CD8-positive, alpha-beta memory T cell (primary cell): ENCODE measurements at places on chromosomes 2 and 18. TPM values are rescaled to one million over a fixed set of nuclear protein-coding genes. Genes with fewer than 3 reads are reported as not detected.
A peak's percentile ranks its signal among the peaks of the same experiment; 100 is the strongest.

GRCh38 chr2:222494104-222494739 lies 69.9 kb downstream of the SGPP2 start:
- no peak overlapping the region for H3K4me3 ChIP-seq
- no peak for DNase-seq
- no peaks in the 10 kb centered on the region for H3K27me3 ChIP-seq
- H3K27ac ChIP-seq: no peak overlapping the region
- H3K4me1 ChIP-seq: no peaks in the 10 kb centered on the region

GRCh38 chr18:77234504-77235365 lies 14.9 kb upstream of the GALR1 start:
- H3K27ac ChIP-seq: no peak overlapping the region
- no peaks in the 10 kb centered on the region for H3K36me3 ChIP-seq
- peaks cover 4% of the 10 kb centered on the region for H3K27me3 ChIP-seq
- no peak overlapping the region for H3K4me3 ChIP-seq
- H3K4me1 ChIP-seq: no peaks in the 10 kb centered on the region
- no peak for DNase-seq

- H3K4me1 ChIP-seq: no peaks in the 10 kb centered on the region
- peak; percentile 52 for DNase-seq
- no peaks in the 10 kb centered on the region for H3K27me3 ChIP-seq
- no peak within 1 kb of the TSS for H3K27ac ChIP-seq
- no peaks in the 10 kb centered on the region for H3K36me3 ChIP-seq
- no peak within 1 kb of the TSS for H3K4me3 ChIP-seq
Observed at GRCh38 chr18:80247393-80247841, at the start of gene PARD6G. TSS of gene PARD6G (minus strand) at chr18:80247514. CDS start at chr18:80247348, 166 bp downstream.

GRCh38 chr18:51417643-51418483 lies 220.4 kb upstream of the MEX3C start:
- no peaks in the 10 kb centered on the region for H3K4me1 ChIP-seq
- no peaks in the 10 kb centered on the region for H3K36me3 ChIP-seq
- no peak overlapping the region for H3K4me3 ChIP-seq
- no peak overlapping the region for H3K27ac ChIP-seq

DNA sequence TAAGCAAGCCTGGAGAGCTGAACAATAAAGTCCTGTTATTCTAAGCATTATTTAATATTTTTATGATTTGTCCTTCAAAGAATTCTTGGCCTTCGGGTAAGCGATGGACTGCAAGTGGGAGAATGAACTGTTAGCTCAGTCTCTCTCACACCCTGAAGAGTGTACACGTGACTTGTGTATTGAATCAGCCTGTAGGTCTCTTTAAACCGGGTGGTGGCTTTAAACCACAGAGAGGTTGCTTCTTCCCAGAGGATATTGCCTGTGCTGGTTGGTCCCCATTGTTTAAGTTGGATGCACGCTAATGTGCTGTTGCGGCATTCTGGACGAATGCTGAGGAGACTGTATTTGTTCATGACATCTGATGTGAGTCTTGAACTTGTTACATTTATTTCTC lies 183.3 kb downstream of the LTBP1 start:
- no peak overlapping the region for H3K4me3 ChIP-seq
- H3K27me3 ChIP-seq: no peaks in the 10 kb centered on the region
- no peaks in the 10 kb centered on the region for H3K36me3 ChIP-seq
- H3K4me1 ChIP-seq: no peaks in the 10 kb centered on the region
- DNase-seq: no peak
- H3K27ac ChIP-seq: no peak overlapping the region

The CCDC195 gene
- total RNA-seq: not detected

The THSD7B gene
- total RNA-seq: not detected

The MC5R gene
- total RNA-seq: not detected

The ALLC gene
- not detected for total RNA-seq
